ENCODE measurements at places on chromosomes 5 and 9.

DNA sequence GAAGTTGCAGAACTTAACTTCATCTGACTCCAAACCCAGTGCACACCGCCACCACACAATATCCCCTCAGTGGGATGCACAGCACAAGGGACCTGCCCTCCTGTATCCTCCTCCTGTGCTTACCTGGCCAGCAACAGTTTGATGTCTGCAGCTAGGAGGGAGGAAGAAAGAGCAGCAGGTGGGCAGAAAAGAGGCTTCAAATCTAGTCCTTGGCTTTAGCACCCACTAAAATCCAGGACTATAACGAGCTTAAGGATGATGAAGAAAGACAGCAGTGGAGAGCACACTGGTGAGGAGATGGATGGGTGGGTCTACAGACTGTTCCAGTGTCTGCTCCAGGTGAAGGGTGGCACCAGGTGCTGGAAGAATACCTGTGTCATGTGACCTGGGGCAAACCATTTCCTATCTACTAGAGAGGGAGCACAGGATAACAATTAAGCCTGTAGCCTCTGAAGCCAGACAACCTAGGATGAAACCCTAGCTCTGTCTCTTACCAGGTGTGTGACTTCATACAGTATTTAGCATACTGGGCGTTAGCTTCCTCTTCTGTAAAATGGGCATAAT lies 100.0 kb downstream of the SH3TC2 start:
- DNase-seq, result no peak

DNA sequence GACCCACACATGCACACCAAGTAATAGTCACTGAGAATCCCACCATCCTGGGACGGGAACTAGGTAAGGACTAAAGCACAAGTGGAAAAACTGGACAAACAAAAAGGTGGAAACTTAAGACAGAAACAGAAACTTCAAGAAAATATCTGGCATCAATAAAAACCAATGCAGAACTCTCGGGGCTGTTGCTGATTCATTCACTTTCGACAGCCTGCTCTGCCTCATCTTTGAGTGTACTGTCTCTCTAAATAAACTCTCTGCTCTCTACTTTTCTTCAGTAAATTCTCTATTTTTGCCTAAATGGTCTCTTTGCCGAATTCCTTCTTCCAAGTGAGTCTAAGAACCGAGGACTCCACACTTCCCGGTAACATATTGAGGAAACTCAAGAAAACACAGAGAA lies 116.9 kb downstream of the CDH9 start:
- DNase-seq, result no peak

DNA sequence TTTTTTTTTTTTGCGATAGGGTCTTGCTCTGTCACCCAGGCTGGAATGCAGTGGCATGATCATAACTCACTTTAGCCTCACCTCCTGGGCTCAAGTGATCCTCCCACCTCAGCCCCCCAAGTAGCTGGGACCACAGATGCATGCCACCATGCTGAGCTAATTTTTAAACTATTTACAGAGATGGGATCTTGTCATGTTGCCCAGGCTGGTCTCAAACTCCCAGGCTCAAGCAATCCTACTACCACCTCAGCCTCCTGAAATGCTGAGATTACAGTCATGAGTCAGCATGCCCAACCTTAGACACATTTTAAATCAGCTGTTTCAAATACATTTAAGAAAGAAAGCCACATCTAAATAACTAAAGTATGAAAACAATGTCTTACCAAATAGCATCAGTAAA lies 439.0 kb downstream of the EBF1 start:
- no peak for DNase-seq

DNA sequence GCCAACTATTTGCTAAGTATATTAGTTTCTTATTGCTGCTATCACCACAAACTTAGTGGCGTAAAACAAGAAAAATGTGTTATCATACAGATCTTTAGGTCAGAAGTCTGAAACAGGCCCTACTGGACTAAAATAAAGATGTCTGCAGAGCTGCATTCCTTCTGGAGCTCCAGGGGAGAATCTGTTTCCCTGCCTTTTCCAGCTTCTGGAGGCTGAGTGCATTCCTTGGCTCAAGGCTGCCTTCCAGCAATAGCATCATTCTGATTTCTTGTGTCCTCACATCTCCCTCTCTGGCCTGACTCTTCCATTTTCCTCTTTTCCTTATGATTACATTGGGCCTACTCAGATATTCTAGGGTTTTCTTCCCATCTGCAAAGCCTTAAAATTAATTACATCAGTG lies 15.9 kb downstream of the MAN2A1 start:
- DNase-seq, result no peak

- DNase-seq, result no peak
Measured at GRCh38 chr5:160480652-160481051, 59.0 kb downstream of the PTTG1 start.

GRCh38 chr9:109238125-109238524 lies 71.1 kb upstream of the FRRS1L start:
- no peak for DNase-seq

- DNase-seq, result peak; percentile 43
Measured at GRCh38 chr9:134399435-134400056, 73.3 kb downstream of the RXRA start.

GRCh38 chr5:79124607-79125006 lies 13.0 kb downstream of the BHMT start:
- DNase-seq, result no peak

GRCh38 chr9:37715991-37716505 lies 37.6 kb upstream of the TRMT10B start:
- DNase-seq, result no peak

DNA sequence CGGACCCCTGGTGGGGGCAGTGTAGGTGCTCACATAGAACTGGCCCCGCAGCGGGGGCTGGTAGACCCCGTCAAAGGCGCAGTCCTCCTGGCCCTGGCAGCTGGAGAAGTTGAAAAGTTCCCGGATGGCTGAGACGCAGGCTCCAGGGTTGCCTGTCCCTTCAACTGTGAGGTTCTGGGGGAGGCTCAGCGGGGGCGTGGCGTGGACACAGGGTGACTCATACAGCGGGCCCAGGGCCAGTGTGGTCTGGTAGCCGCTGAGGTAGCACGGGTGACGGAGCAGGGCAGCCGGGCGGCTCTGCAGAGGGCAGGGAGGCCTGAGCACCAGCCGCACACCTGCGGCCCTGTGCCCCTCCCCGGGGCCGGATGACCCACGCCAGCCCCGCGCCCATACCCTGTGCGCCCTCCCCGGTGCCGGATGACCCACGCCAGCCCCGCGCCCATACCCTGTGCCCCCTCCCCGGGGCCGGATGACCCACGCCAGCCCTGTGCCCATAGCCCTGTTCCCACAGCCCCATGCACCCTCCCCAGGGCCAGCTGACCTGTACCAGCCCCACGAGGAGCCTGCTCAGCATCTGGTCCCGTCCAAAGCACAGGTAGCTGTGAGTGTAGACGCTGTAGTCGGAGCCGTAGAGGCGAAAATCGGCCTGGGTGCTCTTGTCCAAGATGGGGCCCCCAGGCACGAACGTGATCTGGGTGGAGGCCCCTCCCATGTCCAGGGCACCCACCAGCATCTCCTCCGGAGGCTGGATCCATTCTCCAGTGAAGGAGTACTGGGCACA lies 5.0 kb downstream of the ENTPD8 start:
- no peak for DNase-seq

- DNase-seq, result no peak
Measured at GRCh38 chr9:135533674-135534073, 12.3 kb upstream of the OBP2A start.

DNA sequence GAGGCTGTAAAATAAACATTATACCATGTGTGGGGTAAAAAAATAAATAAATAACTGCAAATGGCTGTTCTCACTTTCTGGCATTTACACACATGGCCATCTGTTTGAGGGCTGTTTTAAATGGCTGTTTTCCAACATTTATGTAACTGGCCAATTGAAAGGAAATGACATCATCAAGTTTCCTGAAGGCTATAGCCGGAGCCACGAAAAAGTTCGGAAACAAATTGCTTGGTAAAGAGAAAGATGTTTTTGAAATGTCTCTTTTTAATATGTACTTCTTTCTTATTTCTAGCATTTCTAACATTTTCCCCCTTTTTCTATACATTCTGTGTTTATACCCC lies 95.4 kb upstream of the DAB2 start:
- no peak for DNase-seq

- peak; percentile 63 for DNase-seq
Measured at GRCh38 chr5:7745882-7746610, 104.9 kb downstream of the CFAP90 start.

DNA sequence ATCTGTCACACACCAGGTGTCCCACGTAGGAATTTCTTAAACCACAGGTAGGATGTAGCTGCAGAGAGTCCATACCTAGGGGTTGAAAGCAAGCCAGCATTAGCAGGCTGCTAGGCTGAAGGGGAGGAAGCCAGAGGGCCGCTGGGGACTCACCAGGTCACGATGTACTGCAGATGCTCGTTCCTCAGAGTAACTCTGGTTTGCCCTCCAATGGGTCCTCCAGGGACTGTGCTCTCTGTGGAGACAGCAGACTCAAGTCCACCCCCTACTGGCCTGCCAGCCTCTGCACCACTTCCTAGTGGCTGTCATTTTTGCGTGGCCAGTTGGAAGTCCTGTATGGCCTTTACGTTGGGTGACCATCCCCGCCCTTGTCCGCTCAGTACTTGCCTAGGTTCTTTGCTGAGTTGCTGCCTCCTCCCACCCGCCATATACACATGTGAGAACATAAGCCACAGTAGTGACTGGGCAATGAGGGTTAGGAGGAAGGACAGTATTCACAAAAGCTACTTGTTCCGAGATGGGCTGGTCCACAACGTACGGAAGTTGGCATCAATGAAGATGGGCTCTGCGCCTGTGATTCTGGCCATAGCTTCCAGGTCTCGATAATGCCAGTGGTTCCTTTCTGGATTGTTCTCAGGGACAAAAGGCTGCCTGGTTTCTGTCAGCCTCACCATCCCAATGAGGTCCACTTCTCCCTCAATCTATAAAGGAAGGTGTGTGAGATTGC lies 4.1 kb downstream of the RPL7A start:
- DNase-seq, result peak; percentile 57

DNA sequence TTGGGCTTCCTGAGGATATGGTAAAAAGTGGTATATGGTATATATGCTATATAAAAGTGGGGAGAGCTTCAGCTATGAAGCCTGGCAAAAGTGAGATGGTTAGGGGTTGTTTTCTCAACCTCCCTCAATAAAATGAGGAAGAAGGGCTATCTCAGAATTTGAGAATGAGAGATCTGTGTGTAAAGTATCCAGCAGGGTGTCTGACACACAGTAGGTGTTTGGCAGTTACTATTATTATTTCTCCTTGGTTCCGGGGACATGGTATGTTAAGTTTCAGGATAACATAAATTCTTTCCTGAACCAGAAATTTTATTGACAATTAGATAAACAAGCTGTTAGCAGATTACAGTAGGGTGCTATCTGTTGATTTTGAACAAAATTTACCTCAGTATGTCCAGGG lies 94.1 kb downstream of the DENND1A start:
- DNase-seq, result no peak

- no peak for DNase-seq
Measured at GRCh38 chr9:27125030-27125429, 16.0 kb downstream of the TEK start.

GRCh38 chr5:166166071-166166470 lies 2125.4 kb upstream of the WWC1 start:
- DNase-seq, result no peak

DNA sequence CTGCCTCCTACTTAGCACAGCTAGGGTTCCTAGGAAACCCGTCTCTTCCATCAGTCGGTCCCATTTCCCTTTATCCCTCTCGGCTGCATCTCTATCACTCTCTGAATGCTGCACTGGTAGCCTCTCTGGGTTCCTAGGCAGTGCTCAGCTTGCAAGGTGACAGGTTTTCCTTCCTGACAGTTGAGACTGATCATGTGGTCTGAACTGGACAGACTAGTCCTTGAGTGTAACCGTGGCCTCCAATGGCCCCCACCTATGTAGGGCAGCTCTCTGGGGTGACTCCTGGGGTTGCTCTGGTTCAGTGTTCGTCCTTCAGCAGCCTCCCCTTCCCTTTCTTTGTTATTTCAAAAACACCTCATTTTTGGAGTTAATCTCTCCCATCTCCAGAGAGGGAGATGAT lies 3.8 kb downstream of the TMEM8B start:
- no peak for DNase-seq

GRCh38 chr9:112551641-112552040 lies 65.0 kb downstream of the KIAA1958 start:
- no peak for DNase-seq

DNA sequence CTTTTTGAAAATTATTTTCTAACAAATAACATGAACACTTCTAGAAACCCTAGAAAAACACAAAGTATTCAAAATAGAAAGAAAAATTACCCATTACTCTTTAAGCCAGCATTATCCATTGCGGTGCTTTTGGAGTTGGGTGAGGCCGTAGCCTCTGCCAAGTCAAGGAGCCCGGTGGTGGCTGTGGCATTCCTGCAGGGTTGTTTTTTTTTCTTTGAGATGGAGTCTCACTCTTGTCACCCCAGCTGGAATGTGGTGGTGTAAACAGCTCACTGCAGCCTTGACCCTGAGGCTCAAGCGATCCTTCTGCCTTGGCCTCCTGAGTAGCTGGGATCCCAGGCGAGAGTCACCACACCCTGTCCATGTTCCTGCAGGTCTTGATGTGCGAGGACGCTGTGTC lies 8.2 kb upstream of the AHRR start:
- DNase-seq, result no peak

GRCh38 chr5:55303238-55303690 lies 4.2 kb downstream of the DHX29 start:
- no peak for DNase-seq

DNA sequence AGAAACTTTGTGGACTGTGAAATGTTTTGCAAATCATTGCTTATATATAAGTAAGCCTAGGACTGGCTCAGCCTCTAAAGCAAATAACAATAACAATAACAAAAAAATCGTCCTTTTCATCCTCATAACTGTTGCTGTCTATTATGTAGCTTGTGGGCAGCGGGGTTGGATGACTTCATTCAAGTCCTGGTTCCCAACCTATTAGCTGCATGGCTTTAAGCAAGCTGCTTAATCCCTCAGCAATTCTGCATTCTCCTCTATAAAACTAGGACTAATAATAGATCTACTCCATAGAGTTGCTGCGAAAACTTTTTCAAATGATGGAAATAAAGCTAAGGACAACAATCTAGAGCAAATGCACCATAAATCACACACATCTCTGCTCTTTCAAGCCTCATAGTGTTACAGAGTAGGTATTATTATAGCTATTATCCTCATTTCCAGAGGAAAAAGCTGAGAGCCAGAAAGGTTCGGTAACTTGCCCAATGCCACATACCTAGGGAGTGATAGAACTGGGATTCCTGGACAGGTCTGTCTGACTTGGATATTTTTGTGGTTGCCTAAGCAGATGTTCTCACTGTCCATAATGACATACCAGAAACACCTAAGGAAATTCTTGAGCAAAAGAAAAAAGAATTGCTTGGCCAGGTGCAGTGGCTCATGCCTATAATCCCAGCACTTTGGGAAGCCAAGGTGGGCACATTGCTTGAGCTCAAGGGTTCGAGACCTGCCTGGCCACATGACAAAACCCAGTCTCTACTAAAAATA lies 98.8 kb upstream of the ADRA1B start:
- DNase-seq, result no peak

GRCh38 chr5:156595132-156595787 lies 254.8 kb upstream of the PPP1R2B start:
- DNase-seq, result no peak

GRCh38 chr9:35102465-35102768 lies 514 bp downstream of the STOML2 start:
- DNase-seq, result peak; percentile 12

All from HEK293T (cell line).